ENCODE measurements at places on chromosomes 1 and 21.
A peak's percentile ranks its signal among the peaks of the same experiment; 100 is the strongest.

DNA sequence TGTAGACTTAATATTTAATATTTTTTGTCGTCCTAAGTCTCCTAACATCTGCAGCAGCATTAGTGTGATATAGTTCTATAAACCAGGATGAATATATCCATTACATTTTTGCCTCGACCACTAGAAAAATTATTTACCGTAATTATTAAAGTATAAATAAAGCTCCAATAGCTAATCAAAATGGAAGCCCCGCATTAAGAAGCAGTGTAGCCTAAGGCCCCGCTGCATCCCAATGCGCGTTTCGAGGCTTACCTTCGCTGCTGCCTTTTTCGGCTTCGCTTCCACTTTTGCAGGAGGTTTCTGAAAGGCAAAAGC lies 891 bp downstream of the HMGN1 start:
- no peak for DNase-seq

DNA sequence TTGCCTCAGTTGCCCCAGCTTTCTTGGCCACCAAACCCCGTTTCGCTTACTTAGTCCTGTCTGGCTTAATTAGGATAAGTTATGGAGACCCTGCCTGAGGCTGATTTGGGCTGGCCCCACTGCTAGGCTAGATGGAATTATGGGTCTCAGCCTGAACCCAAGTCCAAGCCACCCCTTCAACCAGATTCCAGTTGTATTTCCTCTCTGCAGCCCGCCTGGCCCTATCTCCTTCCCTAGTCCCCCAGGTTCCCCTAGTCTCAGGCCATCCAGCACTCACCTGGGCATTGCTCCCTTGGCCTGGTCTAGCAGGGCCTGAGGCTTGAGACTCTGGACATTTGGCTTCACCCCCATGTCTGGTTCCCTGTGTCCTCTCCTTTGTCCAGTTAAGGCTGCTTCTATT lies 111.7 kb upstream of the IPO9 start:
- DNase-seq, result no peak

DNA sequence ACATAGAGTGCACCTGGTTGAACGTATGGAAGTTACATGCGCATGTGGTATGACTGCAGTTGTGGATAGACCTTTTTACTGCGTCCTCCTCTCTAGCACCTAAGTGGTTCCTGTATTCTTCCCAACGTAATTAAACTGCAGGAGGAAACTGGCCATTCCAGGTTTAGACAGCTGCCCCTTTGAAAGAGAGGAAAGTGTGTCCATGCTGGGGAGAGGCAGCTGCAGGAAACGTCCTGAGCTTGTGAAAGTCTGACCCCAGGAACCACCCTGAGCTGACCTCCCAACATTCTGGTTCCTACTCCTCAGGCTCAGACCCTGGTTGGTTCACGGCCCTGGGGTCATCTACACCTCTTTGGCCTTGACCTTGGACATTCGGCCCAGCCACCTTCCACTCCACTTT lies 309.3 kb downstream of the DISC1 start:
- no peak for DNase-seq

GRCh38 chr1:197399755-197400521 lies 131.9 kb downstream of the CRB1 start:
- DNase-seq, result no peak

- no peak for DNase-seq
Measured at GRCh38 chr21:41687633-41688032, 79.2 kb downstream of the RIPK4 start.

GRCh38 chr1:82318265-82318664 lies 517.5 kb downstream of the ADGRL2 start:
- DNase-seq, result no peak

DNA sequence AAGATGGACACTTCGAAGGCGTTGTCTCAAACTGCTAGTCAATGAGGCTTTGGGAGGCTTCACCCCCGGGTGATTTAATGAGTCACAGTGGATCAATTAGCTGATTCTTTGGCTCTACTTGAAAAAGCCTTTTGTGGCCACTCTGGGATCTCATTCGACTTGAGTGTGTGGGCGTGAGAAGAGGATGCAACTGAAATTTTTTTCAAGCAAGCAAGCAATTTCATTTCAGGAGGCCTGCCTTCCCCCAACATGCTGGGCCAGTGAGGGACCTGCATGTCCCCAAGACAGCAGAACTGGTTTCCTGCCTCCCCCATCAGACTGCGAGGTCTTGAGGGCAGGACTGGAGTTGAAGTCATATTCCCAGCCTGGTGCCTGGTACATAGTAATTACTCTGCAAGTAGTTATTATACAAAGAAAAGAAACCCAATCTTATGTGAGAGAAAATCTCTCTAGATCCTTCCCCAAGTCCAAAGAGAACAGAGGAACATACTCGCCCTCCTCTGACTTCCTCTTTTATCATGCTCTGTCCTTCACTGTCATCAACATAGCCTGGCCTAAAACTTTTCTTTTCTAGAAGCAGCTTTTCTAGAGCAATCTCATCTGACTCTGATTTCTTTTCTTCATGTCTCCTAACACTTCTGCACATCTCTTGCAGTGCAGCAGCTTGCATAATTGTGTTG lies 22.7 kb downstream of the SYT6 start:
- DNase-seq, result no peak

DNA sequence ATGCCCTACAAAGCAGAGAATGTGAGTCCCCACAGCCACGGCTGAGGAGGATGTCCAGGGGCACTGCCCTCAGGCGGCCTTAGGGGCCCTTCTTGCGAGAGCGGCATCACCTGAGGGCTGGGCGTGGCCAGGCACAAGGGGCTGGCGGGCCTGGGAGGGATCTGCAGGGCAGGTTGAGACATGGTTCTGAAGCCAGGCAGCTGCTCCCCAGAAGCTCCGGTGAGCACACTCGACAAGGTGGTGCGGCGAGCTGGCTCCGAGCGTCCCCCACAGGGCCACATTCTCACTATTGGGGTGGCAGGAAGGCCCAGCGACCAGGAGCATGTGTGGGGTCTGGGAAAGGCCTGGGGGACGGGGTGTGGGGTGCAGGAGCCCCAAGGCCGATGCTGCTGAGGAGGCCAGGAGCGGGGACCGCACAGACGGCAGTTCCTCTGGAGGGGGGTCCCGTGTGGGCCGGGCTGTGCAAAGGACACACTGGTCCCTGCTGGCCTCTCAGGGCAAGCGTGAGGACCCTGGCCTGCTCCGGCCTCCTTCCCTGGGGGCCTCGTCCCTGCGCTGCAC lies 47.2 kb downstream of the MORN1 start:
- no peak for DNase-seq

DNA sequence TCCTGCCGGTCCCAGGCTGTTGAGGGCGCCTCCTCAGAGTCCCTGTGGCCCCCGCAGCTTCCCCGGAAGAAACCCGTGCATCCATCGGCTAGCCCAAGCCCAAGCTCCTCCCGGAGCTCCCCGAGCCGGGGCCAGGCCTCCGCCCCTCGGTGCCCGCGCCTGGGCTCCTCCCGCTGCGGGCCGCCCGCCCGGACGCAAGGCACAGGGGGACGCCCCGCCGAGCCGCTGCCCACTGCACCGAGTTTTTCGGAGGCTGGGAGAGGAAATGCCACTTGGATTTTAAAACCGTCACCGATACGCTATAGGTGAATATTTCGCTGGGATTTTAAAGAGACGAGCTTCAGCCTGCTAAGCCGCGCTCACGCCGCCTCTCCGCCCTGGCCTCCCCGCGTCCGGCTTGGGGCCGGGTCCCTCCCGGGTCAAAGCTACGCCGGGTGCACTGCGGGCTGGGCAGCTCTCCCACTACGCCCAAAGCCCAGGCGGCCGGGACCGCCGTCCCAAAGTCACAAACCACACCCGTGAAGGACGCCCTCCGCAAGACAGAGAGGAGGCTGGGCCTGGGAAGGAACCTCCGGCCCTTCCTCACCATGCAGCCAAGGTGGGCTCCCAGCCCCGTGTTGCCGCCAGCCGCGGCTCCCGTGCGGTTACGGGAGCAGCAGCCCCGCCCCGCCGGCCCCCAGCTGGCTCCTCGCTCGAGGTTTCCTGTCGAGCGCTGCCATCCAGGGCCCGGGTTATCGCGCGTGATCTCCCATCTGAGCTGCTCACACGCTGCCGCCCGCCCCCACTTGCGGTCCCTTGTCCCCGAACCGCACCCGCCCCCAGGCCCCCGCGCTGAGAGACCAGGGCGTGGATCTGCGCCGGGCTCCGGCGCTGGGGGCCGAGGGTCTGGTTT lies 63.2 kb downstream of the CD247 start:
- DNase-seq, result peak; percentile 71

- DNase-seq, result no peak
Measured at GRCh38 chr1:3735027-3735681, 17.1 kb upstream of the CCDC27 start.

DNA sequence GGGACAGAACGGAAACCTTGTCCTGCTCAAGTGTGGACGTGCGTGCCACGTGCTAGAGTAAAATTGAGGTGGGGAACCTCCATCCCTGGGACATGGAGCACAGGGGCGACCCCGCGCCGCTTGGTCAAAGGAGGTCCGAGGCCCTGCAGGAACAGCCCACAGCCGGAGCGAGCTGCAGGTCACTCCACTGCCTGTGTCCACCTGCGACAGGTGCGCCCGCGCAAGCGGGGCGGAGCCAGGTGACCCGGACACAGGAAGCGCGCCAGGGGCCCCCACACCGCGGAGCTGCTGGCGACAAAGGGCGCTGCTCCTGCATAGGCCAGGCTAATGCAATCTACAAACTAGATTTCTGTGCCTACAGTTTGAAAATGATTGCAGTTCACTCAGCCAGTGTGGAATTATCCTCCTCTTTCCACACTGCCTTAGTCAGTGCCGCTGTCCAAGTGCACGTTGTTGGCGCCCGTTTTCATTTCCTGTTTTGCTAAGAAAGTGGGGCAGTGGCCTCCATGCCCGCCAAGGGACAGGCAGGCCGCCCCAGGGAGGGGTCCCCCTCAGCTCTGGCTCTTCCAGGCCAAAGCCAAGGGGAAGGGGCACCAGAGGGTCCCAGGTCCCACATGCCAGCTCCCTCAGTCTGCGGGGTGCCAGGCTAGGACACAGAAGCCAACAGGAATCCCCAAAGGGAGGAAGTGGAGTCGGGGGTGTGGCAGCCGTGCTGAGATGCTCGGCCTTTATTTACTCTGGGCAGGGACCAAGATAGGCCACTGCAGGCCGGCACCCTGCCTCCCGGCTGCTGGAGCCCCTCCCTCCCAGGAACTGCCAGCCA lies 4.3 kb upstream of the NADK start:
- no peak for DNase-seq

GRCh38 chr1:84975035-84975434 lies 21.9 kb downstream of the MCOLN2 start:
- no peak for DNase-seq

GRCh38 chr21:36377391-36377842 lies 7.8 kb upstream of the CHAF1B start:
- DNase-seq, result no peak

DNA sequence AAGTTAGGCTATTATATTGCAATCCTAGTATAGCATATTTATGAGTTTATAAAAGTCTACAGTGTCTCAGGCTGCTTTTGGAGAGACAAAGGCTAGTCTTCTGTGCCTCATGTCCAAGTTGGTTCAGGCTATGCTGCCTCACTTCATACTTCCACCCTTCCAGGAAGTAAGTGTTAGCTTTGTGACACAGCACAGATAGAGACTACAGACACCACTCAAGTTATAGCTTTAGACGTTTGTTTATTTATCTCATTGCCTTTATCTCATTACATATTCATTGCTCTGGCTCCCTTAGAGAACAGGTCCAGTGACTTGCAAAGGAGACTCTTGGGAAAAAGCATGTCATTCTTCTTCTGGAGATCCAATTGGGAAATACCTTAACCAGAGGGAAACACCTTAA lies 22.6 kb upstream of the GBP4 start:
- DNase-seq, result no peak

DNA sequence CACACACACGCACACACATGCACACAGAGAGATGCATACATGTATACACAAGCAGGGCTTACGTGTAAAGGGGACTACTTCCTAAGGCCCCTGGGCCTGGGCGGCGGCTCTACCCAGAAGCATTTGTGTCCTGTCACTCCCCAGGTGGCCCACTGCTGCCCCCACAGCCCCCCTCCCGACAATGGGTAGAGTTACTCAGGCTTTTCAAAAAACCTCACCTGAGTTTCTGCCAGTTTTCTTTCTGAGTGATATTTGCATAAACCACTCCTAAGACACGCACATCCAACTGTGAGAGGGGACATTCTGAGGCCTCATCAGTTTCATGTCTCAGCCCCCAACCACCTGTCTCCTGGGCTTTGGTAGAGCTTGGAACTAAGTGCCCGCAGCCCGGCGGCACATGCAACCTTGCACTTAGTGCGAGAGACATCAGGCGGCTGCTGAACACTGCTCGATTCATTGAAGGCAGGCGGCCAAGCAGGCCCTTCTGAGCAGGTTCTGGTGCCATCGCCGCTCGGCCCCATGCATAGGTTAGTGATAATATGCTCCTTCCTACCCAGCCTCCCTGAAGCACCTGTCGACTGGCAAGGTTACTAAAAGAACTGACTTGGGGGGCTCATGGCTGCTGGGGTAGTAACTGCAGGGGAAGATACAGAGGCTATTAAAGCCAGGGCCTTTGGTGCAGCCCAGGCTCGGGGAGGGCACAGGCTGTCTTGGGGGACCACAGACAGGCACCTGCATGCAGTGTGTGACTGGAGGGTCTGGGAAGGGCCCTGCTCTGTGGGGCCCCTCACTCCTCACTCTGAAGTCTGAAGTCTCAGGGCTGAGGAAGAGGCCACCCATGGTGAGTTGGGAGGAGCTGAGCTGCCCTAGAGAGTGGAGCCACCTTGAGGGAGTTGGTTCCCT lies 364.2 kb upstream of the VAMP3 start:
- DNase-seq, result no peak

All from activated CD4-positive, CD25-positive, alpha-beta regulatory T cell (primary cell).